ENCODE measurements at places on chromosomes 13 and 19.

DNA sequence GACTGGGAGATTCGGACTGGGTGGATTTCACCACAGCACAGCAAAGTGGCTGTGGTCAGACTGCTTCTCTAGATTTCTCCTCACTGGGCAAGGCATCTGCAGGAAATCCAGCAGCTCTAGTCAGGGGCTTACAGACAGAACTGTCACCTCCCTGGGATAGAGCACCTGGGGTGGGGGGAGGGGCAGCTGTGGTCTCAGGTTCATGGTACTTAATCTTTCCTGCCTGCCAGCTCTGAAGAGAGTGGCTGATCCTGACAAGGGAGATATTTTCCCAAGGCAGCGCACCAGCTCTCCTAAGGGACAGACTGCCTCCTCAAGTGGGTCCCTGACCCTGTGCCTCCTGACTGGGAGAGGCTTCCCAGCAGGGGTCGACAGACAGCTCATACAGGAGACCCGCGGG is 212.8 kb upstream of the KLF12 start:
- no peak for DNase-seq

DNA sequence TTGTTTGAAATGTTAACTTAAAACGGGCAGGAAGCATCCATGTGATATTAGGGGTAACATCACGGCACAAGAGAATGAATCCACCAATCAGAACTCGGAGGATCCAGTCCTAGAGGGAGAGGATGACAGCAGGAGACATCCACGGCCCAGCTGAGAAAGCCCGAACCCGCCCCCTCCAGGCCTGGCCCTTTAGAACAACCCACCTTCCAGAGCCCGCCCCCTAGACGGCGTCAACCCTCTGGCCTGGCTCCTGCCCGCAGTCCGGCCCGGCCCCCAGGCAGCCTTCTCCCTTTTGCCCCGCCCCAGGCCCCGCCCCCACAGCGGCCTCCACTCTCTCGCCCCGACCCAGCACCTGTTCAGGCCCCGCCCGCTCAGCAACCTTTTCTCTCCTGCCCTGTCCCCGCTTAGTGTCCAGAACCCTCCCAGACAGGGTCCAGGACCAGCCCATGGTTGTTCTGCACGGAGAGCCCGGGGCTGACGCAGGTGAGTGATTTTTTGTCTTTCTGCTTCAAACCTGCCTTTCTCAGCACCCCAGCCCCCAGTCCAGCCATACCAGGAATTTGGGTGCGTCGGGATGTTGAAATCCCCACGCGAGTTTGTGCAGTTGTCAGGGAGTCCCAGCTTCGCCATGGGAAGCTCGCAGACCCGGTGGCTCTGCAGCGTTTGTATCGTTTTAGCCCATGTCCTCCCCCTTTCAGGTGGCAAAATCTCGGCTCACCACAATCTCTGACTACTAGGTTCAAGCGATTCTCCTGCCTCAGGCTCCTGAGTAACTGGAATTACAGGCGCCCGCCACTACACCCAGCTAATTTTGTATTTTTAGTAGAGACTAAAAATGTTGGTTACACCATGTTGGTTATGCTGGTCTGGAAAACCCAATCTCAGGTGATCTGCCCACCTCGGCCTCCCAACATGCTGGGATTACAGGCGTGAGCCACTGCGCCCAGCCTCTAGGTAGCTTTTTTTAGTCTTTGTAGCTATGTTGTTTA is 16.1 kb downstream of the ZNF816 start:
- DNase-seq: no peak

DNA sequence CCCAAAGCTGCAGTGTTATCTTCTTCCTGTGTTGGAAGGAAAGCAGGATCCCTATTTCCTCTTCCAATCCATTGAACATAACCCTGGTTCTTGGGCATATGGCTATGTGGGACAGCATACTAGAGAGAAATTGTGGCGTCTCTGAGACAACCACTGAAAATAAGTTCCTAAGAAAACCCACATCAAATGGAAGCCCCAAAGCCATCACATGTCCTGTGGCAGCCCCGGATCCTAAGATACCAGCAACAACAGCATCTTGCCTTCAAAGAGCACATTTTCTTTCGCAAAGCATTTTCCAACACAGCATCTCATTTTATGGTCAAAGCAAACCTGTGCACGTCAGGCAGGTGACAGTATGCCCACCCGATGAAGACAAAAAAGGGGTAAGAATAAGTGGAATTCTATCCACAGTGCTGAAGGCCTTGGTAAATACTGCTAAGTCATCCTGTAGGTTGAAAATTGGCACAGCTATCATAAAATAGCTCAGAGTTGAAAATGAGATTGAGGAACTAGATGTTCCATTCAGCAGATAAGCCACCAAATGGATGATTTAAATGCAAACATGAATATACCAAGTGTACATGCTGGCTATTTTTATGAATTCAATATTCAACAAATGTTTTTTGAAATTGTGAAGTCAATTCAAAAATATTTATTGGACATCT is 232.2 kb downstream of the DLEU7 start:
- no peak for DNase-seq

DNA sequence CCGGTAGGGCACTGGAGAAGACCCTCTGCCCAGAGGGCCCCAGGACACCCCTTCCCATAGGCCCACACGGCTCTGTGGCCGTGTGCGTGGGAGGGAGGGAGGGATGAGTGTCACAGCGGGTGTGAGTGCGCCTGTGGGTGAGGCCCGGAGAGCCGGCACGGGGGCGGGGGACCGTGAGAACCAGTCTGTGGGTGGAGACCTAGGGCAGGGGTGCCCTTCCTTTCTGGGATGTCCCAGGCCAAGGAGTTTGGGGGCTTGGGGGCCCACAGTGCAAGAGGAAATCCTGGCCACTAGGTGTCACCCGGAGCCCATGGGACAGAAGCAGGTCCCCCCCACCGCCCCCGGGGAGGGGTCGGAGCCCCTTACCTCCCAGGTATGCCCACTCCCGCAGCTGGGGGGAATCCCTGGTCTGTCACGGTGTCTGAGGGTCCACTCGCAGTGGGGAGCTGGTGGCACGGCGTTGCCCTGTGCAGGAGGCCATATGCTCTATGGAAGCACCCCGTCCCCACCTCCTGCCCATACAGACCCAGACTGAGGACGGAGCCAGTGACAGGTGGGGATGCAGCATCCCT is 16.0 kb upstream of the SLC7A10 start:
- no peak for DNase-seq

- DNase-seq: no peak
Measured at GRCh38 chr13:111130116-111130508, 15.0 kb downstream of the ARHGEF7 start.

Measured in AG09319 (cell line).